Erythroblast (primary cell): ENCODE measurements at places on chromosomes 2 and 18.

DNA sequence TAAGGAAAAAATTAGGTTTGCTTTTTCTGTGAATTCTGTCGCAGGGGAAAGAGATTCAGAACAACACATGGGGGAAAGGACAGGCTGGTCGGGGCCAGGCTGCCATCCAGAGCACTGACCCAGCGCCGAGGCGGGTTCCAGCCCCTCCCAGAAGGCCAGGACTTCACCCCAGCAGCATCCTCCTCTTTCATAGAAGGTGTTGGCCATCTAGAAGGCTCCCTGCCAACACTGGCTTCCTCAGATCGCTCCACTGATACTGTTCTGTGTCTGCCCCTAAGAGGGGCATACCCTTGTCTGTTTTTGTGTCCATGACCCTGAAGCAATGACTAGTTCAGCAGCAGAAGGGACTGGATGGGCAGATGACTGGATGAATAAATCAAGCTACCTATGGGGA lies 144.5 kb downstream of the HDAC4 start:
- DNase-seq, result no peak

GRCh38 chr2:98554116-98554861 lies 54.0 kb downstream of the COA5 start:
- DNase-seq, result no peak

DNA sequence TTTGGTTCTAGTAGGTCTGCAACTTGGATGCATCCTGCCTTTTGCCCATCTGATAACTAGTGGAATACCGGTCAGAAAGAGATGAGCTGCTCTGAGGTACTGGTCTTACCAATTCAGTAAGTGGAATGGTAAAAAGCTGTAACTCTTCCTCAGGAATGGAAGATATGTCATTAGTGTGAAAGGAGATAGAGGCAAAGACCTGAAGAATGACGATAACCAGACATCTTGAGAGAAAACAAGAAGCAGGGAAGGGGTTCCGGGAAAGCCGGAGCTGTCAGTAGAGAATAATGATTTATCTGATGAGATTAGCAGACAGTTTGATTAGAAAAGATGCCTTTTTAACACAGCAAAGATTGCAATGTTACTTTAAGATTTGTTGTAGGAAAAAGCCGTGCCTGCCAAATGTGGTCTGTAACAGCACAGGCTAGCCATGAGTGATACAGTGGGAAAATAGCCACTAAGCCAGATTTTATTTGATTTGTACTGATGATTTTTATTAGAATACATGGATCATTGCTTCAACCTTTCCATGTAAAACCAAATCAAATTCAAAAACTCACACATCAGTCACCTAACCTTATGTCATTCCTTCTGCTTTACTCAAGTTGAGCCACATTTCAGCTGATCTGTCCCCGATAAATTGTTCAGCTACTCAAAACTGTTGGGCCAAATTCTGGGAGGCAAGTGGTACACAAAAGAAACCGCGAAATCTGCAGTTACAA lies 110.0 kb downstream of the TCF4 start:
- DNase-seq, result peak; percentile 54

DNA sequence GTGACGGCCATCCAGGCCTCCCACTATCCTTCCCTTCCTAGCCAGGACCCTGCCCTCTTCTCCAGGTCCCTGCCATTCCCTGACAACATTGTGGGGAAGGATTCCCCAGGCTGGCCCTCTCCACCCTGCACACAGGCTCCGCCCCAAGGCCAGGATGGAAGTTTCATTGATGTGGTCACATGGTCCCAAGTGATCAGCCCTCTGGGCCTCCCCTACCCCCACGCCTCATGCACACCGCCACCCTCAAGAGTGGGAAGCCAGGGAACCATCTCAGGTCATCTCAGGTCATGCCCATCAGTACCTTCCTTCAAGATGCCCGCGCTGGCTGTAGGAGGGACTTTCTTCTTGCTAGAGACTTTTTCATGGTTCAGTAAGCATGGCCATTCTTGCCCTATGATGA lies 514.8 kb upstream of the RAB6C start:
- no peak for DNase-seq

DNA sequence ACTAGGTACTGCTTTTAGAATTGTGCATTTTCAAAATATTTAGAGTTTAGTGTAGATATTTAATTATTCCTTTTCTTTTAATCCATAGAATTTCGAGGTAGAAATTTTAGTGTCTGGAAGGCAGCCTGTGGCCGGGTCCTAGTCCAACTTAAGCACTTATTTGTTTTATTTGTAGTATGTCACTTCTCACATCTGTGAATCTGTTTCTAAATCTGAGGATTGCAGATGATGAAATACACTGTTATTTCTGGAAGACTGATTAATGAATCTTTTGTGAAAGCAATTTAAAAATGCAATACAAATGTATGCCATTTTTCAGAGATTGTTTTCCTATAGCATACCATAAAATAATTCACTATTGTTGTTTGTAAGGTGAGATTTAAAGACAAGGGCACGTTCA lies 483.9 kb upstream of the TRIB2 start:
- no peak for DNase-seq

GRCh38 chr2:119472749-119473148 lies 41.1 kb downstream of the TMEM37 start:
- DNase-seq, result no peak

DNA sequence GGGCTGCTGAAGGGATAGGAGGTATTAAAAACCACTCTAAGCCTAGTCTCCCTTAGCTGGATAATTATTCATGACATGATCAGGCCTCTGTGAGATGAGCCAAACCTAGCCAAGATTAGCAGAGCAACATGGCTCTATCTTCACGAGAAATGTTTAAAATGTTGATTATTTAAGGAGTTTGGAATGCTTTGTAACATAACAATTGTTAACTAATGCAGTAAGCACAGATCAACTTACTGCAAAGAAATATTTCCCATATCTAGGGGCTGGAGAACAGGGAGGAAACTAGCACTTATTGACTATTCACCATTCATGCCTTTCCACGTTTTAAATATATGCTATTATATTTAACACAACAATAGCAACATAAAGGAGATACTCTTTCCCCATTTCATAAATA lies 833.7 kb upstream of the CHAC2 start:
- DNase-seq, result no peak

DNA sequence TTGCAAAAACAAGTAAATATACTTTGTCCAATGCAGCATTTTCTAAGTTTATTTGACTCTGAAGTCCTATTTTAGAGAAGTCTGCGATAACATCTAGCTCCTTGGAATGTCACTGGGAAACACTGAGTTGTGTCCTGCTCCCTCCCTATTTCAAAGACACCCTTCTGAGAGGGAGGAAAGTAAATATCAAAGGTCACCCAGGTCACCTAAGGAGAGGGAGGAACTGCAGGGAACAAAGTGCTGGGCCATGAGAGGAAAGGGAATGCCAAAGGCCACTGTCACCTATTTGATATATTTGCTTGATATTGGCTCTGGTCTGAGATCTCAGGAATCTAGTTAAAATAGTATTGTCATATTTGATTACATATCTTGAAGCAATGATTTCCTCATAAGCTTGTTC lies 201.3 kb downstream of the GCA start:
- no peak for DNase-seq

DNA sequence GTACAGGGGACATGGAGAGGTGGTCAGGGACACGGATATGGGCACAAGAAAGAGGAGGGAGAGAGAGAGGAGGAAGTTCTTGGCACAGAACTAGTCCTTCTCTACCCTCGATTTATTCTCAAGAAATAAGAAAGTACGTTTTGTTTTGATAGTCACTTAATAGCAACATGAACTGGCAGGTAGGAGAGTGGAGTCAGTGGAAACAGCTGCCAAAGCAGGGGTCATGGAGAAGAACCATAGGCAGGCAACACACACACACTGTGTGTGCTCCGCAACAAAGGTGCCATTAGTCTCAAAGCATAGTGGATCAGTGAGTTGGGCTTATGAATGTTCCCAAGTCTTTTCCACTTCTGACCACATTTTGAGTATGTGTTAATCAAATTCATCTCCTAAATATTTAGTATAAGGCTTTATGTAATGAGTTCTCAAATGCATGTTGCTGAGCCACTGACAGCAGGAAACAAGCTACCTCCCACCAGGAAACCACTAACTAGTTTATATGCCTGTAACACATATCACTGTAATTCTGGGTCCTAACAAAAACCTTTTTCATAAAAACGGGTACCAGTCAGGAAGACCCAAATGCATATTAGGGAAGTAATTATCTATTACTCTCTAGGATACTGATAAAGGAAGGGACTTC lies 41.1 kb downstream of the IWS1 start:
- DNase-seq, result no peak

GRCh38 chr2:17757321-17757720 lies 3.4 kb downstream of the GEN1 start:
- DNase-seq, result no peak

DNA sequence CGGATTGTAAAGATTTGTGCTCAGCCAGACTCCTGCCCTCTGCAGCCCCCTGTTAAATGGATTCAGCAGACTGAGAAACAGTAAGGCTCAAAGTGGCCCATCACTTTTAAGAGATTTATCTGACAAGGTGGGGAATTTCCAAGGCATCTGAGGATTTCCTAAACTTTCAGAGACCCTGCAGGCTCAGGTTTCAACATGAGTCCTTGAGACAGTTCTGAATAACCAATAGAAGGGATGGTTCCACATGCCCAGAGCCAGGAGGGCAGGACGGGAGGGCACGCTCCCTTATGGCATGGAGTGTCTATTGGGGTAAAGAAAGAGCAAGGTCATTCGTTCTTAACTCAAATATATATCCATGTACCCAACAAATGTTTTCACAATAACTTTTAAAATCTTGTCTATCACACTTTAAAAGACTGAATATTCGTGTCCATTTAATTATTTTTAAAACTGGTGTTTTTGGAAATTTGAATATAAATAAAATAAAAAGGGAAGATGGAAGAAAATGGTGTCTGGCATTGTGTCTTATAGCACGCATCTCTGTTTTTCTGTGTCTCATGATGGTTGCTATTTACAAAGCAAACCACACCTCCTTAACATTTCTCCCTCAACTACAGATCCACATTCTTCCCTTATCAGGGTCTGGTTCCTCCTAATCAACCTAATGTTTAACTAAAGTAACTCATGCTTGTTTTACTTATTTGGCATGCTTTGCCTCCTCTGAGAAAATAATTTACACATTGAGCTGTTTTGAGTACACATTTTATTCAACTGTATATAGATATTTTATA lies 56.0 kb upstream of the DSG1 start:
- DNase-seq, result no peak

GRCh38 chr2:109046925-109047508 lies 58.0 kb upstream of the EDAR start:
- DNase-seq, result no peak
